ENCODE measurements at places on chromosomes 5 and 9. TPM values are rescaled to one million over a fixed set of nuclear protein-coding genes. Genes with fewer than 3 reads are reported as not detected.

DNA sequence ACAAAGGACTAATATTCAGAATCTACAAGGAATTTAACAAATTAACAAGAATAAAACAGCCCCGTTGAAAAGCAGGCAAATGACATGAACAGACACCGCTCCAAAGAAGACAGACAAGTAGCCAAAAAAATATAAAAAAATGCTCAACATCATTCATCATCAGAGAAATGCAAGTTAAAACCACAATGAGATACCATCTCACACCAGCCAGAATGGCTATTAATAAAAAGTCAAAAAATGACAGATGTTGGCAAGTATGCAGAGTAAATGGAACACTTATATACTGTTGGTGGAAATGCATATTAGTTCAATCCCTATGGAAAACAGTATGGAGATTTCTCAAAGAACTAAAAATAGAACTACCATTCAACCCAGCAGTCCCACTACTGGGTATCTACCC lies 302.7 kb upstream of the RGMB start:
- no peak for DNase-seq

- DNase-seq: no peak
Measured at GRCh38 chr9:134252084-134252830, 74.0 kb upstream of the RXRA start.

The RNF38 gene
- total RNA-seq: 92.3 TPM

The C7 gene
- not detected for total RNA-seq

GRCh38 chr9:118643118-118643517 lies 726.1 kb downstream of the BRINP1 start:
- no peak for DNase-seq

DNA sequence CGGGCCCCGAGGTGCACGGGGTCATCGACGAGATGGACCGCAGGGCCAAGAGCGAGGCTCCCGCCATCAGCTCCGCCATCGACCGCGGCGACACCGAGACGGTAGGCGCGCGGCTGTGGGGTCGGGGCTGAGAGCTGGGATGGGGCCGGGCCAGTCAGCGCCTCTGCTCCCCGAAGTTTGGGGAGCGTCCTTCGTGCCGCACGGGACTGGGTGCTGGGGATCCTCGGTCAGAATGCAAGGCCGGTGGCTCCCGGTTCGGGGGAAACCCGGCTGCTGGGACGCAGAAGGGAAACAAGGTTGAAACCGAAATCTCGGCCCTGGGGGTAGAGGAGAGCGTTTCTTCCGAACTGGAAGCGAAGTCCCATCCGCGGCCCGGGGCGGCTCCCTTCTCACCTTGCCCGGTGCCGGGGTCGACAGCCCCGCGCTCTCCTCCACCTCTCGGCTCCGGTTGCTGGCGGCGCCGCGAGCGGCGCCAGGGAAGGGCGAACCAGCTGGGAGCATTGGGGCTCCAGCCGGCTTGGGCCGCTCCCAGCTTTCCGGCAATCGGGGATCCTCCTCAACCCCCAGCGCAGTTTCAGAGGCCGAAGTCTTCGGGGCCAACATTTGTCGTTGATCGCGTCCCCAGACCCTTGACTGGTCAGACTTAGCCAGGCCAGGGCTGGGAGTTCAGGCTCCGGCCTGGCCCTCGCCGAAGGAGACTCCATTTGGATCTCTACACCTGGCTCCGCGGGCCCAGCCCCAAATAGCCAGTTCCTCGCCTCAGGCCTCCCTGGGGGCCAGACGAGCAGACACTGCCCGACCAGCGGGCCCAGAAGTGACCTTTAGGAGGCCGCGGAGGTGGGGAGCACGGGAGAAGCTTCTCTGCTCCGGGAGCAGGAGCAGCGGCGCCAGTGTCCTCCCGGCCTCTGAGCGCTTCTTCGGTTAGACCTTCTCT lies 1.1 kb downstream of the LHX2 start:
- DNase-seq: no peak

The AHRR gene
- 0.55 TPM for total RNA-seq

- no peak for DNase-seq
Measured at GRCh38 chr5:132086277-132086794, 12.7 kb downstream of the CSF2 start.

- no peak for DNase-seq
Measured at GRCh38 chr9:2285416-2286332, 270.5 kb downstream of the SMARCA2 start.

DNA sequence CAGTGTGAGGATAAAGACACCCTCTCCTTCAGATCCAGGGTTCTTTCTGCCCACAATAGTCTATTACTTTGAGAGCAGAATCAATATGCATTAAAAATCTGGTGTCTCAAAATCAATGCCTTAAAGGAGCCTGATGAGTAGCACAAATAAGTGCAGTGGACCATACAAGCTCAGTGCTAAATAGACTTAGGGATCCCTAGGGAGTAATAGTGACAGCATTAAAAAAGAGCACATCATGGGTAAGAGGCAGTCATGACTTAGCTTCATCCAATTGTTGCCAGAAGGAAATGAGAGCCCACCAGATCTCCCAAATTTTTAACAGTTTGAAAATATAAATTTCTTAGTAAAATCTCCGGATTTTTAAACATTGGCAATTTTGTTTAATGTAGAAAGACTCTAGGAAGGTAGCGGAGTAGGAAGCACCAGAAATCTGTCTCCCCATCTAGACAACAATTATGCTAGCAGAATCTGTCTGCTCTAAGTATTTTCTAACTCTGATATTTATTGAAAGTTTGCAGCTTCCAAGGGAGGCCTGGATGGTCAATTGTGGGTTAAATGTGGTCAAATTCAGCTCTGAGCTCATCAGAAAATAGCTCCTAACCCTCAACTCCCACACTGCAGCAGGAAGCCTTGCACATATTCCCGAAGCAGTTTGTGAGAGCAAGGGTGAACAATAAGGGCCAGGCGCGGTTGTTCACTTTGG lies 443.9 kb downstream of the TLE1 start:
- DNase-seq: no peak

GRCh38 chr5:125042261-125042890 lies 295.9 kb upstream of the ZNF608 start:
- DNase-seq: no peak

All from T-cell (primary cell).